IPS DF 6.9 (cell line): ENCODE measurements at places on chromosomes 11 and 22.

DNA sequence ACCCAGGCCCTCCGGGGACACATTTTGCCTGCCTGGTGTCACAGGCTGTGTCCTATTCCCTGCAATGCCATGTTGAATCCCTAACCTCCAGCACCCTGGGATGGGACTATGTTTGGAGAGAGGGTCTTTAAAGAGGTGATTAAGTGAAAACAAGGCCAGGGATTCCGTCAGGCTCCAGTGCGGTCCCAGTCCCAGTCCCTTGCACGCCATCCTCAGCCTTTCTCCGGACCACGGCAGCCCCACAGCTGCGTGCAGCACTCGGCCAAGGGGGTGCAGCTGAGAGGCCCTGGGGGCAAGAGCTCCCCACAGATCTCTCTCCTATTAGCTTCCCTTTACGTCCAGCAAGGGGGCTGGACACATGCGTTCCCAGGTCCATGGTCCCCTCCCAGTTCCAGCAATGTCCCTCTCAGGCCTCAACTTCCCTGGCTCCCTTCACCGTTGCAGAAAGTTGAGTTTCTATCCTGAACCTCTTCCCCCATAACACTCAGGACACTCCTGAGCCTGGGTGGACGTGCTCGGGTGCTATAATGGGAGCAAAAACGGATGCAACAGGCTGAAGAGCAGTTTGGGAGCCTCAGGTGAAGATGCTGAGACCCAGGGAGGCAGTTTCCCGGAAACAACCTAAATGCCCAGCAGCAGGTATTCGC is 1422.7 kb downstream of the BRD1 start:
- DNase-seq: no peak

- no peak for DNase-seq
These were observed 30.1 kb downstream of the ANO1 start for GRCh38 chr11:70108250-70108649.

DNA sequence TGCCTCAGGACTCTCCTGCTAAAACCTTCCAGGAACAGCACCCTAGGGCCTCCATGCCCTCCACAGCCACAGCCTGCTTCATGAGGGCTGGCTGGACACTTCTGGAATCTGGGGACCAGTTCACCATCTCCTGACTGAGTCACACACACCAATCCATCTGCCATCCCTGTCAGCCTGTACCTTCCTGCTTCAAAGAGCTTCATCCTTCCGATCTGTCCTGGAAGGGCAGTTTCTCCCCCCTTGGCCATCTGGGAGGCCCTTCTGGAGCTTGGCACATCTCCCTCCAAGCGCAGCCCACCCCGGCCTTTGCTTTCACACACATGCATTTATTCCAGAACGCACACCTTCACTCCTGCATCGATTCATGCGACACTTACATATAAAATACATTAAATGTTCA is 13.0 kb downstream of the APBB1 start:
- DNase-seq: no peak

DNA sequence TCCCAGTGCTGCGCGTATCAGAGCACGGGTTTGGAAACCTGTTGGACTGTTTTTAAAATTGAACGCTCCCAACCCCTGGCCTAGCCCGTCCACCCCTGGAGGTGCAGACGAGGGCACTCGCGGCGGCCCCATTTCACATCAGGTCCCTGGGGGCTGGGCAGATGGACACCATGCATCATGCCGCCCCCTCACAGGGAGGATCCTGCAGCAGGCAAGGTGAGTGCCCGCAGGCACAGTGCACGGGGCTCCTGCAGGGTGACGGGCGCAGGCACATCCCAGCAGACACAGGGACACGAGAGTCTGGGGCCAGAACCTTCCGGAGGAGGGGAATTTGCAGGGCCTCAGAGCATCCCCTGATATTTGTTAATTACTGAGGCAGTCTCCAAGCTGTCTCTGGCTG is 7.3 kb downstream of the ANO9 start:
- DNase-seq: no peak

GRCh38 chr11:13668957-13669521 is 571 bp downstream of the FAR1 start:
- DNase-seq: no peak

DNA sequence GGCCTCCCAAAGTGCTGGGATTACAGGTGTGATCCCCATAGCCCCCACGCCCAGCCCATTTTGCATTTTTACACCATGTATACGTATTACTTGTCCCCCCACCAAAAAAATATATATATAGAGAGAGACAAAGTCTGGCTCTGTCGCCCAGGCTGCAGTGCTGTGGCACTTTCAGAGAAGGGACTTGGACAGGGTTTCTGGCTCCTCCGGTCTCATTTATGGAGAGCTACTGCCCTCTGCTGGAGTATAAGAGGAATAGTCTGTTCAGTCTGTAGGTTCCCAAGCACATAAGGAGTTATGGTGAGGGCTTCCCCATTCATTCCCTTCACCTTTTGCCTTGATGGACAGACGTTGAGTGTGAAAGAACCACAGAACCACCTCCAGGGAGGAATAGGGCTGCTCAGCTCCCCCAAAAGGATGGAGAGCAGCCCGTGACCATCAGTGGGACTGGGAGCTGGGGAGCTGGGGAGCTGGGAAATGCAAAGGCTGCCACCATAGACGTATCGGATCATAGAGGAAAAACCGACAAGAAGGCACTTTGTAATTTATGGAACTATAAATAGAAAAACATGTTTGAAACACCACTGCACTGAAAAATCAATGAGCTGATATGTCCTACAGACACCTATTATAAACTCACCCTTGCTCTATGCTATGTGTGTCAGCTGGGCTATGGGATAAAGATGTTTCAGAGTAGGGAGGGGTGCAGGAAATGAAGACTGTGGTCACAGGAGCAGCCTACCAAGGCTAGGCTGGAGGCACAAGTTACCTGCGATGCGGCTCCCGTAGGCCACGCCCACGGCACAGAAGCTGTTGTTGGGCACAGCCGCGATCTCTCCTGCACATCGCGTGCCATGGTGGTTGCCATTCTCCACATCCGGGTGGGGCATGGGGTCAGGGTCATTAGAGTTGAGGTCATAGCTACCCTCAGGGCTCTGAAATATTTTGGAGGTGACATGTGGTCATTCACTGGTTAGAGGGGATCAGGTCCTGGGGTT is 5.2 kb downstream of the PCSK7 start:
- DNase-seq: peak; percentile 50

- DNase-seq: no peak
These were observed 14.5 kb upstream of the CYTH4 start for GRCh38 chr22:37267661-37268413.

DNA sequence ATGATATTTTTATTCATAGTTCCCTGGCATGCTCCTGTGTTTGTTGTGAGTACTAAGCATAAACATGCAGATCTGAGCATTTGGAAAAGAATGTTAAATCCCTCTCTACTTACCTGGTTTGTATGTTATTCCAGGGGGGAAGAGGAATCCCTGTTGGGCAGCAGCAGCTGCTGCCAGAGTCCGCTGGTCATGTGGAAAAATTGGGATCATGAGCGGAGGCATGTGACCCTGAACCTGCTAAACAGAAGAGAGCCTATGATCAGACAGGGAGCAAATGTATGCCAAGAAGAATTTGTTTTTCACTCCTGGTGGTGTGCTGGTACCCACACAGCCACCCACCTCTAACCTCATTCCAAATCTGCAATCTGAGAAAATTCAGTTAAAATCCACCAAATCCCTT is 244.7 kb downstream of the SOX6 start:
- no peak for DNase-seq

DNA sequence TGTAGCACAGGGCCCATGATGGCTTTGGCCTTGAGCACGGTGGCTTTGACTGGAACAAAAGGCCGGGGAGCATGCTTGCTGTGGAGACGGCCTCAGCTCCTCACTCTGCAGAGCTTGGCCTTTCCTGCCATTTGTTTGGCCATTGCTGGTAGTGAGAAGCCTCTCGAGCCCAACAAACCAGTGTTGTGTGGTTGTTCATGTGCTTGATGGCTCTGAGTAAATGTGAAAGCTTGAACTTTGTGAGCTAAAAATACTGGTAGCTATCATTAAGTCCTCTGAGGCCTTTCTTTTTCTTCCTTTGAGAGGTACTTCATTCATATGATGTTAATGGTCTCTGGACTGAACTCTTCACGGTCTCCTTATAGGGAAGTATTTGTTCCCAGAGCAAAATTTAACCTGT is 39.6 kb downstream of the NAT10 start:
- DNase-seq: no peak

DNA sequence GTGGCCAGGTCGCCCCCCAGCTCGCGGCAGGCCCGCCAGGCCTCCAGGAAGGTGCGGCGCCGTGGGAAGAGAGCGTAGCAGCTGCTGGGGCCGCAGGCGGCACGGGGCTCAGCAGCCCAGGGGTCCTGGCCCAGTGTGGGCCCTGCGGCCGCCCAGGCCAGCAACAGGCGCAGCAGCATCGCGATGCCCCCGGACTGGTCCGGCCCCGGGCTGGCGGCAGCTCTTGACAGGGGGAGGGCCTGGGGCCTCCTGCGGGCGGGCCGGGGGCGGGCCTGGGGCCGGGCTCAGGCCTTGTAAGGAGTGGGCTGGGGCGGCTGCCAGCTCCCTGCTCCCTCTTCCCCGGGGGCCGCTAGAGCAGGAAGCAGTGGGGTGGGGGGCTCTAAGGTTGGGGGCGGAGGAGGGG is at the start of gene CD248:
Gene CD248 (minus strand): TSS at position 196 of the 403 bp plus-strand sequence. CDS start 17 bp downstream, at position 179.
- no peak for DNase-seq

DNA sequence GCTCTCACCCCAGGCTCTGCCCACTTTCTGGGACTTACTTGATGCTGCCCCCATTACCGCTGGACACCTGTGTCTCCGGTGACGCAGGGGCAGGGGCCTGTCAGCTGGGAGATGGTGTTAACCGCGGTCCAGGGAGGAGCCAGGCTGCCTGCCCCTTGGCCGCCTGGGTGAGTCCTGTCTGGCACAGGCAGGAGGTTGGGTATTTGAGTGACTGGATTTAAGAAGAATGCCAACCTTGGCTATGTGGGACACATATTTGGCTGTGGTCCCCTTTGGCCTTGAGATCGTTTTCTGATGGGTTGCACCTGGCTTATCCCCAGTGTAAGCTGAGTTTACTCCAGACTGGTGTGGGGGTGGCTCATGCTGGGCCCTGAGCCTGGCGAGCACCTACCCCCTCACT is 2.5 kb downstream of the MUC6 start:
- no peak for DNase-seq

DNA sequence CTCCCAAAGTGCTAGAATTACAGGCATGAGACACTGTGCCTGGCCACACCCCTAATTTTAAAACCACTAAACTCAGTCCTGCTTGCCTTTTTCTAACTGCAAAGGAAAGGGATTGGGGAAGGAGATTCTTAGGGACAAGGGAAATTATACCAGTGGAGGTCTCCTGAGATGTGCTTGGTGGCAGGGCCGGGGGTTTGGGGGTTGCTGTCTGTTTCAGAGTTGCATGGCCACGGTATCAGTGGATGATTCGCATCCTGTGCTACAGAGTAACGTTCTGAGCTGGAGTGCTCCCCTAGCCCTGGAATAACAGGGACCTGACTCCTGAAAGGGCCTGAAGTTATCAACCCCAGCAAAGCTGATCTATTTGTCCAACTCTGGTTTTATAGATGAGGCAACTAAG is 846 bp upstream of the GPHA2 start:
- no peak for DNase-seq

DNA sequence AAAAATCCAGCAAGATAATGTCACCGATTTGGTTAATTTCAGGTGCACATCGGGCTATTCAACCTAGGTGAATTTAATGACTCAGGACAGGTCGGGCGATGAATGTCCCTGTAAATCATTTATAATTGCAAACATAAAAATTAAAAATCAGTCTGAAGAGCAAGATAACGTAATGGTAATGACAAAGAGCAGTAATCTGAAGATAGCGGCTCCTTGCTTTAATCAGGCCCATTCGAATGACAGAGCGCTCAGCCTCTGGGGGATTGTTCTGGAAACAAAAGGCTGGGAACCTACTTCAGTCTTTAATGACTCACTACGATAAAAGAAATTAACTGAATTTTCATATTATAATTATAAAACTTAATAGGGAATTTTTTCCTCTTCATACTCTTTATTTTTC is 61.3 kb downstream of the RCN1 start:
- no peak for DNase-seq

GRCh38 chr11:112400476-112401014 is 139.9 kb upstream of the PLET1 start:
- DNase-seq: no peak

GRCh38 chr11:35919244-35919643 is 24.6 kb upstream of the LDLRAD3 start:
- no peak for DNase-seq

DNA sequence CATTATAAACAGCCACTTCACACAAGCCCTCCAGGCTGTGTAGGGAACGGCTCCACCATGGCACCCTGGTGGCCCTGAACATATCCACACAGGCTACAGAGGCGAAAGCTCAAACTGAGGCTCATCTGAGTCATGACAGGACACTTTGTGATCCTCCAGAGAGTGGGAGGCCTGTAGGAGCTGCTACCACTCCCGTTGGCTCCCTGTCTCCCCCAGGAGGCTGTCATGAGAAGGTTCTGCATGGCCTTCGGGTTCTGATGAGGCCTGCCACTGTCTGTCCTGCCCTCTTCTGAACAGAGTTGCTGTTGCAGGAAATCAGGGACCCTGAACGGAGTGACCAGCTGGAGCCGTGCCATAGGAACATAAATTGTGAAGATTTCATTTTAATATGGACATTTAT is 23.8 kb upstream of the ALDH3B2 start:
- DNase-seq: no peak

- no peak for DNase-seq
These were observed 6.8 kb upstream of the RGL4 start for GRCh38 chr22:23684026-23684425.

DNA sequence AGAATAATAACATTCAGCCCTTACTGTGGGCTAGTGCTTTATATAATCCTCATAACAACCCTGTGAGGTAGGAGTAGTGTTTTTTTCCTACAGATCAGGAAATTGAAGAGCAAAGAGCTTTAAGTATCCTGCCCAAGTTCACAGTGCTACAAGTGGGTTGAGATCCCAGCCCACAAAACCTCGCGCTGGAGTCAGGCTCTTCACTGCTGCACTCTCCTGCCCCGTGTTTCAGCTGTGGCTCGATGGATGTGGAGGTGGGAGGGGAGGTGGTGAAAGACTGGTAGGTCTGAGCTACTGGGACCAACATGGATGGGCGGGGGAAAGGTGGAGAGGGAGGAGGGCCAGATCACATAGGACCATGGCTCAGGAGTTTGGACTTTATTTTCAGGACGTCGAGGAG is 6.1 kb downstream of the ZNF408 start:
- no peak for DNase-seq

GRCh38 chr11:114197799-114198500 is 98.2 kb upstream of the NNMT start:
- no peak for DNase-seq

GRCh38 chr22:35961480-35962295 is 66.9 kb downstream of the RBFOX2 start:
- peak; percentile 88 for DNase-seq

- DNase-seq: no peak
These were observed 187.1 kb downstream of the ARHGAP42 start for GRCh38 chr11:100874203-100874602.

DNA sequence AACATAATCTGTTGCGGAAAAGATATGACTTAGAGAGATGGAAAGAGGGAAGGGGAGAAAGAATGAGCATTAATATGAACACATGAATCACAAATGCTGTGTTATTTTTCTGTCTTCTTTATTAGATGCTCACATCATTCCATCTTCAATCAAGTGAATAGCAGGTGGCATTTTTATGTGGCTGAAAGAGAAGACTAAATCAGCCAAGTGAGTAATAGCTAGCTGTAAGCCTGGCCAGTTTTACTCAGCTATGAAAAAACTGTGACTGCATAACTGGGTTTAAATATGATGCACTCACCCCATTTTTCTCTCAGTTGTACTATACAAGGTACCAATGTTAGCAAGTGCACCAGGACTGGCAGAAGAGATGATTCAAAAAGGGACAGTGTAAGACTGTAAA is 571.1 kb downstream of the JRKL start:
- no peak for DNase-seq

- no peak for DNase-seq
These were observed 825 bp downstream of the SLC1A2 start for GRCh38 chr11:35418282-35419183.

GRCh38 chr11:4865855-4866254 is 15.8 kb upstream of the OR51T1 start:
- no peak for DNase-seq
